LHCN-M2 (cell line): ENCODE measurements at places on chromosomes 2 and 18.

- no peak for DNase-seq
Observed at GRCh38 chr18:3177902-3178687, 41.7 kb downstream of the MYOM1 start.

- DNase-seq: no peak
Observed at GRCh38 chr2:142675398-142675797, 202.1 kb upstream of the KYNU start.

GRCh38 chr2:26580151-26580550, 61.0 kb downstream of the CIB4 start:
- DNase-seq: no peak

- DNase-seq: no peak
Observed at GRCh38 chr2:98985905-98986666, 50.1 kb upstream of the CRACDL start.

DNA sequence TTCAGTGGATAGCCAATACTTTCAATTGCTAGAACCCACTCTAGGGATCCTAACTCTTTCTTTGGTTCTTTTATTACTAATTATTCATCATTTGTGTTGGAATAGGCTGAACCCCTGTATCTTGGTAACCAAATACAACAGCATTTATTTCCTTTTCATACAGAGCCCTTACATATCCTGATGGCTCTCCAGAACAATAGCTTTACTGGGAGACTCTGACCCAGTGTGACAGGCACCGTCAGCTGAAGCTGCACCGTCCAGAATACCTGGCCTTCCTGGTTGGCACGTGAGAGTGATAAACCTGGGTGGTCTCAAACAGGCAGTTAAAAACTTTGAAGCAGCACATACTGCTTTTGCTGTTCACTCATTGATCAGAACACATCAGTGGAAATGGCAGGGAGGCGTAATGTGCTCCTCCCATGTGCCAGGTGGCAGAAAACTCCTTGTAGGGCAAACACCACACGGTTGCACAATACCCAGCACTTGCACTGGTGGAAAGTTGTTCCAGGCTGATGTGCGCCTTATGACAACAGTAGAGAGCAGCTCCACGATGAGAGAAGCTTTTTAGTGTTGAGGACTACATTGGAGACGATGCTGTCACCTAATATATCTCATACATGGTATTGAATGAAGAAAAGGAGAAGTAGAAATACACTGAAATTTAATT, 456.2 kb downstream of the PARD3B start:
- DNase-seq: no peak

DNA sequence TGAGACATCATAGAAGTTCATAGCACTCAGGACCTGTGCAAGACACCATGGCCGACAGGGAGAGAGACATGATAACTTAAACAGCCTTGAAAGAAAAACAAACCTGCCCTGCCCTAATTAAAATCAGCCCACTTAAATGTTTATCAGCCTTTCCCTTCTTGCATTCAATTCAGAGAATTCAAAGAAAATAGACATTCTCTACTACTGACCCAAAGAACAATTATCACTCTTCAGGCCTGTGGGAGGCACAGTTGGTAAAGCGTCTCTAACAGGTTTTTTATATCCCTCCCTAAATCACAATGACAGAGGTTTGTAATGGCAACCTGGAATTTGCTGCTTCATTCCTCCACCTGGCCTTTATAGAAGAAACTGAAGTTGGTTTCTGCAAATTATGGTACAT, 1.7 kb downstream of the CDK15 start:
- DNase-seq: no peak

- DNase-seq: no peak
Observed at GRCh38 chr18:10051877-10052631, 138.2 kb downstream of the VAPA start.

- DNase-seq: no peak
Observed at GRCh38 chr2:139790136-139790535, 1009.9 kb upstream of the NXPH2 start.

GRCh38 chr2:44975571-44976450, 33.4 kb downstream of the SIX2 start:
- DNase-seq: no peak

GRCh38 chr18:27942706-27943105, 234.2 kb downstream of the CDH2 start:
- no peak for DNase-seq

GRCh38 chr2:9867881-9868280, 24.6 kb downstream of the TAF1B start:
- DNase-seq: no peak
